ENCODE measurements at places on chromosomes 5 and 9. TPM values are rescaled to one million over a fixed set of nuclear protein-coding genes. Genes with fewer than 3 reads are reported as not detected.

GRCh38 chr5:44814761-44815160 lies 6.0 kb downstream of the MRPS30 start:
- DNase-seq: no peak

GRCh38 chr9:90855208-90855902 lies 53.7 kb downstream of the SYK start:
- DNase-seq: no peak

GRCh38 chr5:78562714-78563330 lies 85.8 kb downstream of the LHFPL2 start:
- DNase-seq: no peak

DNA sequence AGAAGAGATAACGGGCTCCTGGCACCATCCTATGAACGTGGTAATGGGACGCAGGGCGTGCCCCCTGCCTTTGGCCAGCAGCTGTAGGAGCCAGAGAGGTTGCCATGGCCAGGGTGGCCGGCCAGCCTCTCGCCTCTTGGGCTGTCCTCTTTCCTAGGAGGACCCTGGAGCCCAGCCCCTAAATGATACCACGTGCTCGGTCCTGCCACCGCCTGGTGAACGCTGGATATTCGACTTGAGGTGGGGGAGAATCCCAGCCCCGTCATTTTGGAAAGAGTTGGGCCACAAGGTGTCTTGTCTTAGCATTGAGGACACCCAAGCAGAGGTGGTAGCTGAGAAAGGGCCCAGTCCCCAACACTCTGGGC lies 391 bp upstream of the NRG2 start:
- no peak for DNase-seq

DNA sequence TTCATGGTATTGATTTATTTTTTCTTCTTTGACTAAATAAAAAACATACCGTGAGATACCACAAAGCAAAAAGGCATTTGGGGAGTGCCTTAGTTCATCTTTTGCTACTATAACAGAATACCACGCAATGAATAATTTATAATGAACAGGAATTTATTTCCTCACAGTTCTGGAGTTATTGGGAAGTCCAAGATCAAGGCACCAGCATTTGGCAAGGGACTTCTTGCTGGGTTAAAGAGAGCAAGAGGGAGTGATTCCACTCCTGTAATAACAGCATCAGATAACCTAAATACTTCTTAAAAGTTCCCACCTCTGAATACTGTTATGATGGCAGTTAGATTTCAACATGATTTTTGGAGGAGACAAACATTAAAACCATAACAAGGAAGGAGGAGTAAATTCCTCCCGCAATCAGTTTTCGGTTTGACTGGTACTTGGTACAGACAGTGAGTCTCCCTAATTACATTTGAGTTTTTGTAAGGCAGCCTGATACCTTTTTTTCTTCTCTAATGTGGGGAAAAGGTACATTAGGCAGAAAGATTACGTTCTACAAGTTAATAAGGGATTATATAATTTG lies 8.8 kb upstream of the OMD start:
- no peak for DNase-seq

- DNase-seq: peak; percentile 97
These were observed 58.3 kb downstream of the PFDN1 start for GRCh38 chr5:140244525-140245025.

DNA sequence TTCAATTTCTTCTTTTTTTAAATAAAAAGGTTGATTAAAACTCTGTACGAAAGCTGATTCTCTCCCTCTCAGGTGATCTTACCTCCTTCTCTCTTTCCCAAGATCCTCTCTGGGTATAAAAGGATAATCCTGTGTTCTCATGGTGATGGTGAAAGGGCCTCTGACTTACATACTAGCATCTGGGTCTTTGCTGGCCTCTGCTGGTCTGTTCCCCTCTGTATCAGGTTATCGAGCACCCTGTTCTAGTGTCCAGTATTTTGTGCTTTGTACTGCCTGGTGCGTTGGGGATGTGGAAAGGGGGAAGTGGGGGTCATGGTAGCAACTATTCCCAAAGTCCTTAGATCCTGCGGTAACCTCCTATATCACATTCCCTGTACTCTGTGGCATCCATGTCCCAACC lies 328.9 kb downstream of the NR2F1-AS1 start:
- no peak for DNase-seq

DNA sequence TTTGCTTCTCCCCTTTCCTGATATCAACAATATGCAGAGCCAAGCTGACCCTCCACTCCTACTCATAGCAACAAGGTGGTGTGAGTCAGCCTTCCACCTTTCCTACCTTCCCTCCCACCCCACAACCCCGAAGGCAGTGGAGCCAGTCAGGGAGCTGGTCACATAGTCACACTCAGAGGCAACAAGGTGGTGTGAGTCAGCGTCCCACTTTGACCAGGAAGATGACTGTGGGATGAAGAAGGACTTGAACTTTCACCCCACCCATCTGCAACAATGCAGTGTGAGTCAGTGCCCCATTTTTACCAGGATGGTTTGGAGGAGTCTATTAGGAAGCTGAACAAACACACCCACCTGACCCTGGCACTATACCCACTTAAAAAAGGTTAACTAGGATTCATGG lies 30.1 kb upstream of the ZNF782 start:
- no peak for DNase-seq

- no peak for DNase-seq
These were observed 30.0 kb downstream of the SNX30 start for GRCh38 chr9:112780450-112781036.

GRCh38 chr9:77562019-77562748 lies 85.9 kb downstream of the GNA14 start:
- DNase-seq: no peak

DNA sequence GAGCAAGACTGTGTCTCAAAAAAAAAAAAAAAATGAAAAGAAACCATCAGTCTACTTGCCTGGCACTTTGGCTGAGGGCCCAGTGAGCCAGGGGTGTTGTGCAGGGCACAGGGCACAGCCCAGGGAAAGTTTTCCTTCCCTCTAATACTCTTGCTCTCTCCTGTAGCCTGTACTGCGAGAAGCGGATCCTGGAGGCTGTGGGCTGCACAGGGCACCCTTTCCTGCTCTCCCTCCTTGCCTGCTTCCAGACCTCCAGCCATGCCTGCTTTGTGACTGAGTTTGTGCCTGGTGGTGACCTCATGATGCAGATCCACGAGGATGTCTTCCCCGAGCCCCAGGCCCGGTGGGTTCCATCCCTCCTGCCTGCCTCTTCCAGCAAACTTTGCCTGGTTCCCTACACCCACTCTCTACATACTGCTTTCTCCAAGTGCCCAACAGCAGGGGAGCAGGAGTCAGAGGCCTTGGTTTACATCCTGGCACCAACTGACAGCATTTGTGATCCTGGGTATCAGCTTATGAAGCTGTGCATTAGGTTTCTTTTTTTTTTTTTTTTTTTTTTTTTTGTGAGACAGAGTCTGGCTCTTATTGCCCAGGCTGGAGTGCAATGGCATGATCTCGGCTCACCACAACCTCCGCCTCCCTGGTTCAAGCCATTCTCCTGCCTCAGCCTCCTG lies 7.2 kb downstream of the ZDHHC12 start:
- DNase-seq: no peak

DNA sequence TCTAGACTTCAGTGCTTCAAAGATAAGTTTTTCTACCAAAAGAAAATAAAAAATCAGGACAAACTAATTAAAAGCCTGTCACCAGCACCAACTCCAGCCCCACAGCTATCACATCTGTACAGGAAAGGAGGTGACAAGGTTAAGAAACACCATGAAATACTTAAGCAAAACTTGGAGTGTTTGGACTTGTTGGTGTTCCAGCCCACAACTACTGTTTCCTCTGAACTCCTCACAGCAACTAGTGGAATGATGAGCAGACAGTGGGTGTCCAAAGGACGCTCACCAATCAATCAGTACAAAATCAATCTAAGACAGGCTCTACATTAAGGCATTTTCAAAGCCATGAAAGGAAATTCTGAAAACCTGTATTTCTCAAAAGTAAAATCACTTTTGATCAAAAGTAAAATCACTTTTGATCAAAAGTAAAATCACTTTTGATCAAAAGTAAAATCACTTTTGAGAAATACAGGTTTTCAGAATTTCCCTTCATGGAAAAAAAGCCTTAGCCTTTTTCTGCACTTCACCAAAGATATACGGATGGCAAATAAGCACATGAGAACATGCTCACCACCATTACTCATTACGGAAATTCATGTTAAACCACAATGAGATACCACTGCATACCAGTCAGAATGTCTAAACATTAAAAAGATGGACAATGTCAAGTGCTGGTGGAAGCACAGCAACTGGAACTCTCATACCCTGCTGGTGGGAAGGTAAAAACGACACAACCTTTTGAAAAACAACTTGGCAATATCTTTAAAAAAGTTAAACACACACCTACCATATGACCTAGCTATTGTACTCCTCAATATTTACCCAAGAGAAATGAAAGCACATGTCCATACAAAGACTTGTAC lies 79.7 kb downstream of the MED27 start:
- no peak for DNase-seq

GRCh38 chr5:132375957-132376356 lies 6.4 kb downstream of the SLC22A5 start:
- DNase-seq: no peak

GRCh38 chr5:92980491-92980890 lies 600.5 kb downstream of the NR2F1-AS1 start:
- DNase-seq: no peak

DNA sequence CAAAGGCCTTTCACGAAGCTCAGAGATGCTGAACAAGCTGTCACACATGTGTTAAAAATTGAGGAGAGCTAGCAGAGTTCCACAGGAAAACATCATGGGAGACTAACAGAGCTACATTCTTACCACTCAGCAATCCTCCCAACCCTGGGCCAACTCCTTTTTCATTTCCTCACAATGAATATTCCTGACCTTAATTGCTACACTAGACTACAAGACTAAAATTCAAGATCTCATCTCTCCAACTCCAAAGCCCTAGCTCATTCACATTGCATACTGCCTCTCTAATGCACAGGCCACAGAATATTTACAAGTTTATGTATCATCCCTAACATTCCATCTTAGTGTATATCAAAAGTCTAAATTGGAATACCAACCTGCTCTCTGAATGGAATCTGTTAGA lies 21.2 kb downstream of the ERMP1 start:
- no peak for DNase-seq

GRCh38 chr9:117720066-117720465 lies 15.9 kb downstream of the TLR4 start:
- DNase-seq: no peak

GRCh38 chr9:95425910-95426551 lies 90.7 kb downstream of the PTCH1 start:
- no peak for DNase-seq

DNA sequence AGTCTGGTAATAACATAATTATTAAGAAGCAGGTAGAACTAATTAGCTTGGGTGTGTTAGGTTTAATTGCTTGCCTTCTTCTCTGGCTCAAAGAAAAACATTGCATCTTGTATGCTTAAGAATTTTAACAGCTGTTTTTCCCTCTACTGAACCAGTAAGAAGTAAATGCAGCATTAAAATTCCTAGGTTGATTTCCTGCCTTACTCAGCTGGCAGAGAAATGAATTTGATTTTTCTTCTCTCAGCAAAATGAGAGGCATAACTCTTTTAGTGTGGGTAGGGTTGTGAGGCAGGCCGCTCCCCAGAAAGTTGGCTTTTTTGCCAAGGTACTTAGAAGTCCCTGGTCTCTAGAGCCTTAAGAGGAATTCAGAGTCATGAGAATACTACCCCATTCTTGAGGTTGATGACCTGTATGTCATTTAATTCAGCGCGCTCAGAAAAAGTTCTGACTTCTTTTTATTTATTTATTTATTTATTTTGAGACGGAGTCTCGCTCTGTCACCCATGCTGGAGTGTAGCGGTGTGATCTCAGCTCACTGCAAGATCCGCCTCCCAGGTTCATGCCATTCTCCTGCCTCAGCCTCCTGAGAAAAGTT lies 302.6 kb downstream of the ARHGEF28 start:
- no peak for DNase-seq

DNA sequence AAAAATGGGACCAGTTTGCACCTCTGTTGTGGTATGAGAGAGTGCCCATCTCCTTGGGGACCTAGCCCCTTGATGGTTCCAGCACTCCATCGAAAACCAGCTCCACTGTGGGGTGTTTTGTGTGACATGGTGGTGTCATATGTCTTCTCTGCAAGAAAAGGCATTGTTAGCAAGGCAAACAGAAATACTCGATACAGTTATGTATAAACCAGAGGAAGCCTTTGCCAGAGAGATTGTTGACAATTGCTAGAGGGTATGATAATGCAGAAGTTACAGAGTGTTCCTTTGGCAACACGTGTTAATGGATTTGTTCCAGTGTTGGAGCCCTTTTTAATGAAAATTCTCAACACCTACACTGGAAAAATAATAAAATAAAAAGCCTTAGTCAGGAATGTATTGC lies 270.4 kb upstream of the DMRT1 start:
- no peak for DNase-seq

GRCh38 chr5:36878392-36879082 lies 2.0 kb downstream of the NIPBL start:
- no peak for DNase-seq

DNA sequence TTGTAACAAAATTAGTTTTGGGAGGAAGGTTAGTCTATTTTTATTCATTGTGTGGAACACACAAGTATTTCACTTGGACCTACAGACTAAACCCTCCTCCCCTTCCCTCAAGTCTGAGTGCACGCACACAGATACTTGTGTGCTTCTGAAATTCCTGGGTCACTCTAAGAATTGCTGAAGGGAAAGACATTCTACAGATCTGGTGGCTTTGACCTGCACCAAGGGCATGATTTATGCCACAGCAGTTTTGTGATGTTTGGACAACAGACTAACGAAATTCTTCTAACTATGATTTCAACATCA lies 150.5 kb downstream of the ARL15 start:
- DNase-seq: no peak

Gene TTC23L
- not detected for total RNA-seq

Gene CHSY3
- 4.8 TPM for total RNA-seq

Gene SLCO6A1
- not detected for total RNA-seq

Gene PTGDS
- 249 TPM for total RNA-seq

Gene PCDHA6
- 0.32 TPM for total RNA-seq

Gene DROSHA
- 39.5 TPM for total RNA-seq
